ENCODE measurements at places on chromosomes 11 and 22.

DNA sequence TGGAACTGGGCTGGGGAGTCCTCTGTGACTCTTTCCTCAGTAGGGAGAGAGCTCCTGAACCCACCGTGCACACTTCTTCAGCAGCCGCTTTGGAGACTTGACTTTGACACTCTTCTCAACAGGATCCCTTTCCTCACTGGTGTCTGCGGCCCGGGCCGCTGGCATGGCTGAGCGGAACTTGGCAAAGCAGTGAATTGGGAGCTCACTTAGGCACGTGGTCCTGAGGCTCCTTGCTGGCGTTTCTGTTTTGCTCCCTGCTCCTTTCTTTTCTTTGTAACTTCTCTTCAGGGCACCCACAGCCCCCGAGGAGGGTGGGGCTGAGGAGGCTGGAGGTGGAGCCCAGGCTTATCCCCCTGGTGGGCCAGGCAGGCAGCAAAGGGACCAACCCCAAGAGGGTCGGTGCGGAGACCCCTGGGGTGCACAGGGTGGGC lies 8.4 kb upstream of the KCNQ1OT1 start:
- no peak for DNase-seq

DNA sequence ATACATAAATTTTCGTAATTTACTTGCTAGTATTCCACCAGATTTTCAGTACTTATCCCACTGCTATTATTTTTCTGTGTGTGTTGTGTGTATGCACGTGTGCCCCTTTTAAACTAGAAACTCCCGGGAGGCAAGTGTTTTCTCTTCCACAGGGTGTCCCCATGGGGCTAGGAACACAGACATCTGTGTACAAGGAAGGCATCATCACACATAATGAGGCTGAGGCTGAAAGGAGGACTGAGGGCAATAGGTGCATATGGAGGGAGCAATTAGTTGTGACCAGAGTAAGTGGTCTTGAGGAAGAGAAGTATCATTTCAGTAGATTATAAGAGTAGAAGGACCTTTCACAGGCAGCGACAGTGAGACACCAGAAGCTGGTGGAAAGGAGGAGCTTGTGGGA lies 2.1 kb upstream of the DPAGT1 start:
- no peak for DNase-seq

DNA sequence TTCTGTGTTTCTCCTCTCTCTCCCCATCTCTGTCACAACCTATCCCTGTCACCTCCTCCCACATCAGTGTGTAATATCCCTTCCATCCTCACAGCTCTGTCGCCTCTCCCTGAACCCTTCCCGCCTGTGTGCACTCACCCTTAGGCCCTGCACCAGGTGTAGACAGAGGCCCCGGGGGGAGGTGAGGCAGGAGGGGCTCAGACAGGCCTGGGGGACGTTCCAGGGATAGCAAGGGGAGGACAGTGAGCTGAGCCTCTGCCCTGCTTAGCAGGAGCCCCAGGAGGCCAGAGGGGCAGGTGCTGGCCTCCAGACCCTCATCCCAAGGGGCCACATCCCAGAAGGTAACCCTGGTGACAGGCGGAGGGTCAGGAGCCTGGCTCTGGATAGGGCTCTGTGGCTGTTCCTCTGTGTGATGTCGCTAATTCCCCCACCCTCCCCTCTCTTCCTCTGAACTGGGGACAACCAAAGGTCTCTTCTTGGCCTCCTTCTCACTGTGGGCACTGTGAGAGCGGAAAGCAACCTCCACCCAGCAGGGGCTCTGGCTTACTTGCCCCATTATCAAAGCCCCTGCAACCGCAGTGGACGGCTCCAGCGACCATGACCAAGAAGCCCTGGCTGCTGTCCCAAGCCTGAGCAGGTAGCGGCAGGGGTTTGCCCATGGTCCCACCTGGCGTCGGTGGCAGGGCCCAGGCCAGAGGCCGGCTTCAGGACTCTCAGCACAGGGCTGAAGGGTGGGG lies 35.7 kb downstream of the KCNJ4 start:
- no peak for DNase-seq

DNA sequence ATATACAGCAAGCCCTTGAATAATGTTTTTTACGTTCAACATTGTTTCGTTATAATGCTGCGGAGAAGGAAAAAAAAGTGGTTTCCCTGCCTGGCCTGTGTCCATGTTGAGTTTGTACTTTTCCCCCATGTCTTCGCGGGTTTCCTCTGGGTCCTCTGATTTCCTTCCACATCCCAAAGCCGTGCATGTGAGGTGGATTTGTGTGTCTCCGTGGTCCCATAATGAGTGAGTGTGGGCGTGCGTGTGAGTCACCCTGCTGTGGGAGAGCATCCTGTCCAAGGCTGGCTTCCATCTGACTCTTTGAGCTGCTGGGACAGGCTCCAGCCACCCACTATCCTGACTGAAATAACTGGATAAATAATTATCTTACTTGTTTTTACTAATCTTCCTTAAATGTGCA lies 29.6 kb upstream of the SNX19 start:
- DNase-seq = no peak

GRCh38 chr22:41425660-41426365 lies 20.8 kb downstream of the TOB2 start:
- no peak for DNase-seq

GRCh38 chr22:46775850-46776826 lies 13.7 kb downstream of the TBC1D22A start:
- no peak for DNase-seq

DNA sequence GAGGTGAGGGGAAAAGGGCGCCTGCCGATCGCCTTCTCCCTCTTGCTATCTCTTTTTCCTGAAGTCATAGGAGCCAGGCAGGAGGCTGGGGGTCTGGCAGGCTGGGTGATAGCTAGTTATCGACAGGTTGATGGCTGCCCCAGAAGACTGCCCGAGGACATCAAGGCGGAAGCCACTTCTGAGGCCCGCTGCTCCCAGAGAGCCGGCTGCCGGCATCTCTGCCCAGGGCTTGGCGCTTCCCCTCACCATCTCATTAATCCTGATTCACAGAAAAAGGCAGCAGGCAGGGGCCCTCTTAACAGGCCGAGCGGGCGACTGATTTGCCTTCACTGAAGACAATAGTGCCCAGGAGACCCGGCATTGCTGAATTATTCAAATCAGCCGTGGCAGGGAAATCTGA lies 124.2 kb downstream of the MIAT start:
- DNase-seq = no peak

DNA sequence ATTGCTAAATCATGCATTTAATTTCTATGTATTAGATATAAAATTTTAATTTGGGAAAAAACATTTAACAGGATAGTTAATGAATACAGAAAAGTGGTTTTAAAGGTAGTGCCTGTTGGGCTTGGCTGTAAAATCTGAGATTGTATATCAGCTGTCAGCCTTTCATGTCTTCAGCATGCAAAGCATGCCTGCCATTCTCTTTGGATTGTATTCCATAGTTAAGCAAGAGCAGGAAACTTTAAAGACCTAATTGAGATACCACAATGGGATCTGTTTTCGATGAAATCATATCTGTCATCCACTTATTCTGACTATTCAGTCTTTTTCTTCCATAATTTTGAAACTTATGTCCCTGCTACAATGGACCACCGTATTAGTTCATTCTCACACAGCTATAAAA lies 451.0 kb upstream of the DDI1 start:
- no peak for DNase-seq

GRCh38 chr11:17610085-17610894 lies 63.2 kb downstream of the OTOG start:
- no peak for DNase-seq

DNA sequence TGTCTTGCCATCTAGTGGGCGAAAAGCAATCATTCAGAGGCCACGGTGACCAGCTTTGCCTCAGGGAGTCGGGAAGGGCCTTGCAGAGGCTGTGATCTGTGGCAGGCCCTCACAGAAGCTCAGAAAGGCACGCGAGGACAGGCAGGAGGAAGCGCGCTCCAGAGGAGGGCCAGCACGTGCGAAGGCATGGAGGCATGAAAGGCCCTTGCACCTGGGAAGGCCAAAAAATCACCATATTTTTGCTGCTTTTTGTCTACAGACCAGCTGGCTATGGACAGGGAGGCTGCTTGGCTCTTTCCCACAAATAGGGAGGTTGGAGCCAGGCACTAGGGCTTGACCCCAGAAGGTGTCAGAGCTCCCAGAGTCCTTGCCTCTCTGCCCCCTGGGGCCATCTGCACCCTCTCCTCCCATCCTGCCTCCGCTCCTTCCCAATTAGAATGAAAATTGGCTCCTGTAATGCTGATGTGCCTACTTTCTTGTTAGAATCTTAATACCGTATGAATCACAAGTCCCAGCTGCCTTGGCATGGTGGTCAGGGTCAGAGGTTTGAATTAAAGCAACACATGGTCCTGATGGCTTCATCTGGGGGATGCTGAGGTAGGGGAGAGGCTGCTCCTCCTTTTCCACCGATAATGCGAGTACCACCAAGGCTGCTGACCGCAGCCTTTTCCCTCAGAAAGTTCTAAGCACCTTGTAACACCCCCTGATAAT lies 69.1 kb downstream of the FEZ1 start:
- no peak for DNase-seq

DNA sequence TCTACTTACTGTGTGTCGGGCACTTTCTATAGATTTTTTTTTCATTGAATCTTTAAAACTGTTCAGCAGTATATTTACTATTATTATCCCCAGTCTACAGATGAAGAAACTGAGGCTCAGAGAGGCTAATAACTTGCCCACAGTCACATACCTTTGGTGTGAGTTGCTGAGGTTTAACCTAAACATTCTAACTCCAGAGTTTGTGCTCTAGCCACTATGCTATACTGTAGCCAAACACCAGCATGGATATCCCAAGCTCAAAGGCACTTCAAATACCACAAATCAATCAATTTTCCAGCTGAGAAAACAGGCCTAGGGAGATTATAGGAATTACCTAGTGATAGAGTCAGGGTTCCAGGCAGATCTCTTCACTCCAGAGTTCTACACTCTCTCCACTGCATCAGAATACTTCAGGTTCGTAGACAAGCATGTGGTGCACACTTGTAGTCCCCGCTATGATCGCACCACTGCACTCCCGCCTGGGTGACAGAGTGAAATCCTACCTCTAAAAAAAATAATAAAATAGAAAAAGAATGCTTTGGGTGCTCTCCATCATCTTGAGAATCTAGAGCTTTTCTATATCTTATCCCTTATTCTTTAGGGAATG lies 20.4 kb upstream of the UPB1 start:
- DNase-seq = no peak

- DNase-seq = no peak
Measured at GRCh38 chr22:39773503-39773902, 120.1 kb downstream of the ENTHD1 start.

DNA sequence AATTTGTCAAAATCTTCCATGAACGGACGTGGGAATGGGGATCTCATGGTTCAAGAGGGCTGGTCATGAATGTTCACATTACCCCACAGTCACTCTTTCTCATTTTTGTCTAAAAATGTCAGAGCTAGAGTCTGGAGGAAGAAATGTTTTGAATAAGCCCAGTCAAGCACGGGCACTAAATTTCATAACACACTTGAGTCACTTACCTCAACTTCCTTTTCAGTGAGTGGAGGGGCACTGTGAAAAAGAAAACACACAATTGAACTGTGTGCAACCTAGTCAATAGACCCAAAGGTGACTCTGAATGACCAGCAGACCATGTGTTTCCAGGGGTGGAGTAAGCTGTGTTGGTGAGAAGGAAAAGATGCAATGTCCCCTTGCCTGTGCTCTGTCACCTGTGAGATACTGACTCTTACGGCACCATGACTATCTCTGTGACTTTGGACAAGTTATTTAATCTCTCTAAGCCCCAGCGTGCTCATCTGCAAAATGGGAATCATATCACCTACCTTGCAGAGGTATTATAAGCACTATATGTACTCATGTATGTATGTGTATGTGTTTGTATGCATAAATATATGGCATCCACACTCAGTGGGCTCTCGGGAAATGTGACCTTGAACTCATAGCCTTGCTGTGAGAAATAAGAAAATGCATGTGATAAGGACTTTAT lies 38.2 kb upstream of the LYVE1 start:
- DNase-seq = no peak

DNA sequence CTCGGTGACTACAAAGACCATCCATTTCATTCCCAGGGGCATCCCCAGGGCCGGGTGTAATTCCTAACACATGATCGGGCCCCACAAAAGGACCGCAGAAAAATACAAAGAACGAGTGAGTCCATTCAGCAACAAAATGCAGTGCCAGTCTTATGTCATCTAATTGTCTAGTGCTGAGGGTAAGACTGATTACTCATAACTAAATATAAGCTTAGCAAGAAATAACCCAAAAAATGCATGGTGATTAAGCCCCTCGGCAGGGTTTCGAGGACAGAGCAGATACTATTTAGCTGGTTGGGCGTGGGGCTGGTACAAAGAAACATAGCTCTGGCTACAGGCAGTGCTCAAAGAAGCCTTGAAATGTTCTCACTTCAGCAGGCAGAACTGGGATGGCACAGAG lies 1078.9 kb downstream of the OPCML start:
- no peak for DNase-seq

DNA sequence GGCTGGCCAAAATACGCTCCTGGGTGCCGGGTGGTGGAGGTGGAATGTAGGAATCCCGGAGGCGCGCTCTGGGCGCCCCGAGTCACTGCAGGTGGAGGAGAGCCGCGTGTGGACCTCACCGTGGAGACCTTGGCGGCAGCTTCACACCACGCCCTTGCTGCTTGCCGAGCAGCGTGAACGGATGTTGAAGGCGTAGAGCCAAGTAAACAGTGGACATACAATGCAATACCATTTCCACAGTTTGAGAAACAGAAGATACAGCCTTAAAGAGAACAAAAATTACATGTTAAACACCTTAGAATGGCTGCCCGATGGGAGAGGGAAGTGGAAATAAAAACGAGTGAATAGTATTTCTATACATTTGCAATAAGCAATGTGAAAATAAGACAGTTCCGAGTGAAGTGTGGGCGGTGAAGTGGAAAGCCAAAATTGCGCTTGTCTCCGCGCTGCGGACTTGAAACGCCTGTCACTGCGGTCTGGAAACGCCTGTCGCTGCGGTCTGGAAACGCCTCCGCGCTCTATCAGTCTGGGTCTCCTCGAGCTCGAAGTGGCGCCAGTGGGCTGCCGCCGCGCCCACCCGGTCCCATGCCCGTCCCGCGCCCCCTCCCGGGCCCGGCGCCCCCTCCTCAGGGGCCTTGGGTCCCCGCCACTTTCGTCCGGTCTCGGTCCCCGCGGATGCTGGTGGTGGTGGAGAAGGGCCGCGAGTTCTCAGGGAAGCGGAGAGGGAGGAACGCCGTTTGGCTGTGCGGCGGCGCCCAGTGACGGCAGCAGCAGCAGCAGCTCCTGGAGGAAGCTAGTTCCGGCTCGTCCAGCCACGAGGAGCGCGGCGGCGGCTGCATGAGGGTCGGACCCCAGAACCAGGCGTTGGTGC lies 1.6 kb downstream of the NCR3LG1 start:
- peak; percentile 75 for DNase-seq

GRCh38 chr11:122320671-122321070 lies 204.7 kb upstream of the BLID start:
- DNase-seq = no peak
